ENCODE measurements at places on chromosomes 5 and 9.

DNA sequence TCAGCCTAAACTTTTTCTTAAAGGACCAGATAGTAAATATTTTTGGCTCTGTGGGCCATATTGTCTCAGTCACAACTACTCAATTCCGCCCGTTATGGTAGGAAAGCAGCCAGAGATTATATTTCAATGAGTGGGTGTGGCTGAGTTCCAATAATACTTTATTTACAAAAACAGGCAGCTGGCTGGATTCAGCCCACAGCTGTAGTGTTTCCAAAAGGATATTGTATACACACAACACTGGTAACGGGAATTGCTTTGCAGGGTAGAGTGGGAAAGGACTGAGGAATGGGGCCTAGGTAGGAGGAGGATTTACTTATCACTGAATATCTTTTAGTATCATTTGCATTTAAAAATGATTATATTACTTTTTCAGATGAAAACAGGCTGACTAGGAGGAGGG, 21.0 kb downstream of the GCNT4 start:
- no peak for DNase-seq

GRCh38 chr5:135829179-135829578, 5.3 kb upstream of the SLC25A48 start:
- DNase-seq: no peak

DNA sequence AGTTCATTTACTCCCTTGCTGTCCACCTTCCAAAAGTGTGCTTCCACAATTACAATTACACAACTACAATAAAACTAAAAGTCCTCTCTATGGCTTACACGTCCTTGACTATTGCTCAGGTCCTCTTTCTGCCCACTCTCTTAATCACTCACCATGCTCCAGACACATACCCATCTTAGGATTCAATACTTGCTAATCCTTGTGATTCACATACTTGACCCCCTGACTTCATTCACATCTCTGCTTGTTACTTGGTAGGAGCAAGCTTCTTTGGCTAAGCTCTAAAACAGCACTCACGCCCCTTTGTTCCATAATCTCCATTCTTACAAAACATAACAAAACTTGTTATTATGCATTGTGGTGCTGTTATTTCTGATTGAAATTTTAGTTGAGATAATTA, 215.8 kb downstream of the EDIL3 start:
- DNase-seq: no peak

GRCh38 chr5:64165500-64166200, at the start of gene RNF180:
Gene RNF180 (plus strand): TSS chr5:64165843. CDS start chr5:64200808, 34,965 bp downstream.
- peak; percentile 33 for DNase-seq

DNA sequence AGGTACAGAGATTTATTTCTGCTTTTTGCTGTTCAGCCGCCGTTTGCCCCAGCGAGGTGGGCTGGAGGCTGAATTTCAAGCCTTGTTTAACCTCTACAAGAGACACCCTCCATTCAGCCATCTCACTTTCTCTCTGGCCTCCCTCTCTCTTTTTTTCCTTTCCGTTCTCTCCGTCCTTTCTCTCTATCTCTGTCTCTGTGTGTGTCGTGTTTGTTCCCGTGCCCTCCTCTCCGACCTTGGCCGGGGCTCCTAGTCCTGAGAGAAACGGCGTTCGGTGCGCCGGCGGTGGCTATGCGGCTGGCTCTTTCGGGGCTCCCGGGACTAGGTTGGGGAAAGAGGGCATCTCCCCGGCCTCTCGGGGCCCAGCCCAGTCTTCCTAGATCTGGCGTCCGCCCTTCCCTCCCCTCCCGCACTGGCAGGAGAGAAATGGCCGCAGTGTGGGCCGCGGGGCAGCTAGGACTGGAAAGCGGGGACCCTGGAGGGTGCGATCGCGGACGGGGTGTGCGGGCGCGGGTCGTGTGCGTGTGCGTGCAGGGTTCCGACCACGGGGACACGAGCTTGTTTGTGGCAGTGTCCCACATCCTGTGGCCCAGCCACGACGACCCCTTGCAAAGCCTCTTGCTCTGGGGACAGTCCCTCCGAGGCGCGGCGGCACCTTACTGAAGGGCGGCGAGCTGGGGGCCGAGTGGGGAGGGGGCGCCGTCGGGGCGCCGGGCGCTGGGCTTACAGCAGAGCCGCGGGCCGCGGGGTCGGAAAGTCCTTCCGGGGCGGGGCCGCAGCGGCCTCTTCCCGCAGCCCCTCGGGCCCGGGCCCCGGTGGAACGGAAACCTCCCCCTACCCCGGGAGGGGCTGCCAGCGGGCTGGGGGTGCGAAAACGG, 5.7 kb downstream of the LHX2 start:
- DNase-seq: no peak

- no peak for DNase-seq
Observed at GRCh38 chr9:121616123-121616755, 35.2 kb upstream of the DAB2IP start.

- no peak for DNase-seq
Observed at GRCh38 chr9:10678790-10679189, 66.0 kb upstream of the PTPRD start.

DNA sequence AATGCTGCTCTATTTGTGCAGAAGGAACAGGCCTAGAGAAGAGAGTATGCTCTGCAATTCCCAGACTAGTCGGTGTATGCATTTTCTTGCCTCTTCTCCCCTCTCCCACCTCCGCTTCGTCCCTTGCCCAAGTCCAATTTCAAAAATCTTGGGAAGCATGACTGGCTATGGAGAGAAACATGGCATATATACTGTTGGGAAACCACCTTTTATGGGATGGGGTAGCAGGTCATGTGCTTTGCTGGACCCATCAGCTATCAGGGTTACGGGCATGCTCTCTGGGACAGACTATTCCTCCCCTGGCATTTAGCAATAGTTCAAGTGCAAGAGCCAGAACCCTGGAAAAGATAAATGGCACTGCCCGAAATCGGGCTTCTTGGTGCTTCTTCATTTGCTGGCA, 12.0 kb downstream of the ISL1 start:
- no peak for DNase-seq

DNA sequence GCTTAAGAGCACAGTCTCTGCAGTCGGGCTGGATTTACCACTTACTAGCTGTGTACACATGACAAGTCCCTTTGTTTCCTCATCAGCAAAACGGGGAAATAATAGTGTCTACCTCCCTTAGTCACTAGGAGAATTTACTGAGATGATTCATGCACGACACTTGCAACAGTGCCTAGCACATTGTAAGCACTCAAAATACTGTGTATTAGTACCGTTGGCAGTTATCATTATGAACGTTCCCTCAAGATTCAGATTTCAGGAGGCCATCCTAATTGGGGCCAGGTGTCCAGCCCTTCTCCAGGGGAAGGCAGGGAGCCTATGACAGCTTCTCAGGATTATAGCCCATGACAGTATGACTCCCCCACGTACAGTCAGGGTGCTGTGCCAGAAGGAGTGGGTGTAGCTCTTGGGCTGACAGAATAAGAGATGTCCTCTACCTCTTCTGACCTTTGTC, 164.3 kb downstream of the DOCK2 start:
- peak; percentile 30 for DNase-seq
